Forelimb muscle (tissue), 1 donor: ENCODE measurements at places on chromosomes 2 and 18.

- no peak for DNase-seq
Observed at GRCh38 chr2:71564361-71564760, 111.0 kb downstream of the DYSF start.

DNA sequence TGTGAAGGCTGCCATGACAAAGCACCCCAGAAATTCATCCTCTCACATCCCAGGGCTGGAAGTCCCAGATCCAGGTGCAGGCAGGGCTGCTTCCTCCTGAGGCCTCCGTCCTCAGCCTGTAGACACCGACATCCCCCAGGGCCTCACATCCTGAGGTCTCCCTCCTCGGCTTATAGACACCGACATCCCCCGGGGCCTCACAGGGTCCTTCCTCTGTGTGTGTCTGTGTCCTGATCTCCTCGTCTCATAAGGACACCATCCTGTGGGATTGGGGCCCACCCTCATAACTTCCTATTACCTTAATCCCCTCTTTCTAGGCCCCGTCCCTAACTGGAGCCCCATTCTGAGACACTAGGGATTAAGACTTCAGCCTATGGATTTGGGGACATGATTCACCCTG, 92.0 kb upstream of the SNTG2 start:
- DNase-seq = no peak

DNA sequence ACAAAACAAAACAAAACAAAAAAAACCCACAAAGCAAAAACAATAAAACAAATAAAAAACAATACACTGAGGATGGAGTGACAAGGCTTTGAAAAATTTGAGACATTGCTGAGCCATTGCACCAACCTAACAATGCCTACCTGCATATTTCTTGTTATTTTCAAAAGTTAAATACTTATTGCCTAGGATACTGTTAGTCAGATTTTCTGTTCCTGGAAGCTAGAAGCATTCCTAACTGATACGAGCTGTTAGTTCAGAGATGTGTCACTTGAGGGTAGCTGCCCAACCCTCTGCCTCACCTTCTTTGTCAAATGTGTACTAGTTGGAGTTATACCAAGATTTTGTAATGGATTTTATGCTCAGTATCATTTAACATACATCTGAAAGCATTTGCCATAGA, 187.2 kb downstream of the TXNL1 start:
- no peak for DNase-seq

DNA sequence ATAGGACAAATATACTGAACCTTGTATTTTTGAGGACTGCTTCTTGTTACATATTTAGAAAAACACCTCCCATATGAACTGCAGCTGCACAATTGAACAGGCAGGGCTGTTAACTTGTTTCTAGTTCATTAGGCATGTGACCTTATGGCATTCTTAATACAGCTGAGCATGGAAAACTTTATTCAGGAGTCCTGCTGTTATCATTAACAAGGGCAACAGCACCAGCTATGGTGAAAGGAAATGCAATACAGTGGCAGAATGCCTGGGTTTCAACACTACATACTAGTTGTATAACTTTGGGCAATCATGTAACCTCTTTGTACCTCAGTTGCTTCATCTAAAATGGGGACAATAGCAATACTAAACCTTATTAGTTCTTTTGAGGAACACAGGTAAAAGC, 71.8 kb downstream of the GDF7 start:
- no peak for DNase-seq
